NCI-H2081 treated with DMSO at 0.1 percent for 48 hours (cell line): ENCODE measurements at places on chromosomes 11 and 22.

DNA sequence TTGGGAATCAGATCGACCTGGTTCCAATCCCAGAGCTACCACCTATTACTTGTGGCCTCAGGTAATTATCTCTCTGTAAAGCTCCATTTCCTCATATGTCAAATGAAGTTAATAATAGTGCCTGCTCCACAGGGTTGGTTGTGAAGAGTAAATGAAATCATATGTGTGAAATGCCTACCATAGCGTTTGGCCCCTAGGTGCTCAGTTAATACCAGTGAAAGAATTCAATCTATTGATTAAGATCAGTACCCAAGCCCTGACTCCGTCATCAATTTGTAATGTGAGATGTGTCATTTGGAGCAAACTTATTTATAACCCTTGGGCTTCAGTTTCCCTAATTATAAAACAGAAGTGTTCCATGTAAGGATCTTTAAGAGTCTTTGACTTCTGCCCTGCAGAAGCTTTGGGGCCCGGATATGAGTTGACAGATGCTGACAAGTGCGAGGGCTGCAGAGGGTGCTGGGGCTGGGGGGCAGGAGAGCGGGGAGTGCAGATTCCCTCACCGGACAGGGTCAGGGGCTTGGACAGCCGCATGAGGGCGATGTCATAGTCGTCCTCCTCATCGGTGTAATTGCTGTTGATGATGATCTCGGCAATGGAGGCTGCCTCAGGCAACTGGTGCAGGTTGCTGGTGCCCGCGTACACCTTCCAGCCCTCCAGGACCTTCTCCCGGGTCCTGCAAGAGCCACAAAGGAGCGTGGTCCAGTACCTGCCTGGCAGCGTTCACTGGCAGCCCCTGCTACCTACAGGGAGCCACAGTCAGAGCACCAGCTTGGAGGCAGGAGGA is 20.9 kb downstream of the TMPRSS13 start:
- DNase-seq = no peak

DNA sequence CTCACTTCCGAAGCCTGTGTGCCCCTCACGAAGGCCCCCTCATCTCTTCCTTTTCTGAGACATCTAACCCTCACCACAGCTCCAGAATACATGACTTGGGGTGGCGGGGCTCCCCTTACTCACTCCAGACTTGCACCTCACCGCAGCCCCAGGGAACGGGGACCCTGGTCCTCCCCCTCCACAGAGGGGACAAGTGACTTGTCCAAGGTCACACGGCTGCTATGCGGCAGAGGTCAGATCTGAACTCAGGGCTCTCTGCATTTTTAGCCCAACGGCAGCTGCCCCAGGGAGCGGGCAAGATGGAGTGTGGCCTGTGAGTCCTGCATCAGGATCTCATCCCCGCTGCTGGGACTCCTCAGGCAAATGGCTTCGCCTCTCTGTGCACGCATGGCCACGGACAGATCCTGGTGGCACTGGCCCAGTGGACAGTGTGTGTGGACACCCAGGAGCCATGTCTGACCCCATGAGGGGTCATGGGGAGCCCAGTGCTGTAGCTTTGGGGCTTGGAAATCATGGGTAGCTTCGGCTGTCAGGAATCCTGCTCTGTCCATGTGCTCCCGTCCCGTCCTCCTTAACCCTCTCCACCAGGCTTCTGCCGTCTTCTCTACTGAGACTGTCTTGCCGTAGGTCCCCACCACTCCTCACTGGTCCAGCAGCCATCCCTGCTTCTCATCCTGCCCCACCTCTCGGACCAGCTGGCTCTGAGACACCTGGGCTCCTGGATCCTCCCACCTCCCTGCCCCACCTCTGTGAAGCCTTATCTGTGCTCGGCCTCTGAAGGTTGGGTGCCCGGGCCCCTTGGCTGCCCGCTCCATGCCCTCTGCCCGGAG is 48.0 kb upstream of the CARS1 start:
- no peak for DNase-seq

DNA sequence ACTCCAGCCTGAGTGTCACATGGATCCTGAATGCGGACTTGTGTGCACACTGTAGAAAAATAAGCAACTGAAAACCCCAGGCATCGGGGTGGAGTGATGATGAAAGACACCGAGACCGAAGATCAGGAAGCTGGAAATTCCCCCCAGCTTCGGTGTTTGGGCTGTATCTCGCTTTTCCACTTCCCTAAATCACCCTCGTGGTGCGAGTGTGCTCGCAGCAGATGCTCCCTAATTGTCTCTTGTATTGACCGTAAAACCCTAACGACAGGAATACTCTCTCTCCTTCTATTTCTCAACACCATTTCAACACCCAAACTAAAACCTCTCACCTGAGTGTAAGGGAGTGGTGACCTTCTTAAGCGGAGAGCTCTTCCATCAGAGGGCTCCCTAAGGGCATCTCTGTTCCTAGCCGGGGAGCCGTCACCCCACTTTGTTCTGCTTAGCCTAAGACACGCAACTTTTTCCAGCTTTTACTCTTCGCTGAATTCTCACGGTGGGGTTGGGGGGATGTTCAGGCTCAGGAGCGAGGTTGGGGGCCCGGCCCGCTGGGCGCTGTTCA is 635 bp upstream of the GRK3 start:
- no peak for DNase-seq

DNA sequence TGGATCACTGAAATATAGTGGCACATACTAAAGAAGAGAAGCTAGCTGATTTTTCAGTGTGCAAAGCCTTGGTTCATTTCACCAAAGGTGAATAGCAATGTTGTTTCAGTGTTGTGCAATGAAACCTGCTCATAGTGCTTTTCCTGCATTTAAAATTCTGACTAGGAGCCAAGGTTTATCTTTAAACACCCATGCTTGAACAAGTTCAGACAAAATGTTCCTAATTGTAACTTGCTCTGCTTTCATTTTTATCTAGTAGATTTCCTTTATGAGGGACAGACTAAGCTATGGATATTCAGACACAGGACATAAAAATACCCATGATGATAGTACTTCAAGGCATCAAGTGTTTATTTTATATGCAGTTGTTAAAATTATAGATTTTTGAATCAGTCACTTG is 47.7 kb downstream of the BBOX1 start:
- no peak for DNase-seq

- no peak for DNase-seq
Measured at GRCh38 chr11:27381238-27381666, 18.2 kb upstream of the CCDC34 start.

GRCh38 chr11:115764176-115764575 is 260.0 kb upstream of the CADM1 start:
- no peak for DNase-seq

DNA sequence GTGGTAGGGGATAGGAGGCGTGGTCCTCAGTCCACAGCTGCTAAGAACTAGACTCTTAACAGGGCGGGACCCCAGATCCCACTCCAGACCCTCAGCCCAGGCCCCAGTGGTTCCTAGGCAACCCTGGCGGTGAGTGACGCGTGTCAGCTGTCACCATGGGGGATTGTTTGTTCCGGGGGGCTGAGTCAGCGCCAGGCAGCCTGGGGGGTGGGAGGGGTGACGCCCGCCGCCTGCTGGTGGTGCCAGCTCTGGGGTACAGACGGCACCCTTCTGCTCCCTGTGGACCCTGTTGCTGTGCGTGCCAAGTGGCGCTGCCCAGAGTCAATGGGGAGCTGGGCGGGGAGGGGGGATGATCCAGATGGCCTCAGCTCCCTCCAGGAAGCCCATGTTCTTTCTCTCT is 2.5 kb downstream of the CNIH2 start:
- no peak for DNase-seq

- no peak for DNase-seq
Measured at GRCh38 chr11:94732617-94733281, 35.4 kb upstream of the AMOTL1 start.

GRCh38 chr22:38132136-38132535 is 21.7 kb upstream of the BAIAP2L2 start:
- no peak for DNase-seq

- DNase-seq = no peak
Measured at GRCh38 chr11:35584321-35584720, 33.9 kb upstream of the FJX1 start.

DNA sequence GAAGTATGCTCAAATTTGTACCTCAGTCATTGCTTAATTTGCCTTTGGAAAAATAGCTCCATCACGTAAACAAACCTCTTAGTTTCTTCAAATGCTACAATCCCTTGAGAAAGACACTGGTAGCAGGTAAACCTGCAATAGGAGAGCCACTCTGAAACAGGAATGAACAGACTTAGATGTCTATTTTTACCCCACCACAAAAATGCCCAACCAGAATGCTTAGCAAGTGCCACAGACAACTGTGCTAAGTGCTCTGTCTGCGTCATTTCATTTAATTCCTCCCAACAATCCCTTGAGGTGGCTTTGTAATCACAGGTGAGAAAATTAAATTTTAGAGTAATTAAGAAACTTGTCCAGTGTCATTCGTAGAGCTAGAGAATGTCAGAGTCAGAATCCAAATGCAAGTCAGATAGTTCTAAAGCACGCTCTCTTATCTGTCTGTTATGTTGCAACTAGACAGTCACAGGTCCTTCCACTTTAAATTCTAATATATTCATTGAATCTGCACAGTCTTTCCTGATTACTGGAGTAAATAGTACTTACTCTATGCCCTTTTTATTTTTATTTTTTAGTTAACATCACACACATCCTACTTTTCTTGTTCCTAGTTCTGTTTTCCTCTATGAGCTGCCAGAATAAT is 89.0 kb upstream of the GRIA4 start:
- no peak for DNase-seq

DNA sequence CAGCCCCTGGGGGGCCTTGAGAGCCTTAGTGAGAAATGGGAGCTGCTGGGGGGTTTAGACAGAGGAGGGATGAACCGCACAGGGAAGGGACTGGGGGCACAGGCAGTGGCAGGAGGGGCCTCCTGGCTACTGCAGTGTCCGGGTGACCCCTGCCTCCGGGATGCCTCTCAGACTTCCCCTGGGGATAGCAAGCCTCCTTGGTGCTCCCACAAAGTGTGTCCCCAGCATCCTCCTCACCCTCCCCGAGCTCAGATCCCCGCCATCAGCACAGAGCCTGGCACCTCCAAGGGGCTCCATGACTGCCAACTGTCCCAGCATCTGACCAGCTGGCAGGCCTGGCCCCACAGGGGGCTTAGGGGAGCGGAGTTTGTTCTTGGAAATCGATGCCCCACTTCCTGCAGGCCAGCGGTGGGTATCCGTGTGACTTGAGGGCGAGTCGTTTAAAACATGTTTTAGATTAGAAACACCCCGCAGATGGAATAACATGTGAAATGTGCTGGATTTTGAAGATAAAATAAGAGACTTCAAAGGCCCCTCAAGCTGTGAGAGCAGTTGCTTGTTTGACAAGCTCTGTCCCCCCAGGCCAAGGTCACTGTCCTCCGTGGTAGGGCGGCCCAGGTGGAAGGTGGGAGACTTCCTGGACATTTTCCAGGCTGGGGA is 13.5 kb upstream of the FLRT1 start:
- DNase-seq = no peak

DNA sequence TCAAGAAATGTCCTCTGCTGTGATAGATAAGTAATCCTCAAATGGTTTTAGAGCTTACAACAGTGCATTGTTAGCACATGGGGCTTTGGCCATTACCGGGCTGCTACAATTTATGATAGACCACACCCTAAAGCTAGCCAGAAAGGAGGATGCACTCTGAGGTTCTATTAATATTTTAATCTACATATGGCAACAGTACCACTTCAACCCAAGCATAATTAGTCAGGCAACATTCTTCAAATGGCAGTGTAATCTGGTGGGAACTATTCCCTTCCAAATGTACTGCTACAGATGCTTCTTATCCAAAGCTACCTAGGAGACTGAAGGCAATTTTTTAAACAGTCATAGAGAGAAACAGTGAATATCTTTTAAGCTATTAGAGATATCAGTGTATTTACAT is 697.6 kb downstream of the KCNA4 start:
- no peak for DNase-seq

DNA sequence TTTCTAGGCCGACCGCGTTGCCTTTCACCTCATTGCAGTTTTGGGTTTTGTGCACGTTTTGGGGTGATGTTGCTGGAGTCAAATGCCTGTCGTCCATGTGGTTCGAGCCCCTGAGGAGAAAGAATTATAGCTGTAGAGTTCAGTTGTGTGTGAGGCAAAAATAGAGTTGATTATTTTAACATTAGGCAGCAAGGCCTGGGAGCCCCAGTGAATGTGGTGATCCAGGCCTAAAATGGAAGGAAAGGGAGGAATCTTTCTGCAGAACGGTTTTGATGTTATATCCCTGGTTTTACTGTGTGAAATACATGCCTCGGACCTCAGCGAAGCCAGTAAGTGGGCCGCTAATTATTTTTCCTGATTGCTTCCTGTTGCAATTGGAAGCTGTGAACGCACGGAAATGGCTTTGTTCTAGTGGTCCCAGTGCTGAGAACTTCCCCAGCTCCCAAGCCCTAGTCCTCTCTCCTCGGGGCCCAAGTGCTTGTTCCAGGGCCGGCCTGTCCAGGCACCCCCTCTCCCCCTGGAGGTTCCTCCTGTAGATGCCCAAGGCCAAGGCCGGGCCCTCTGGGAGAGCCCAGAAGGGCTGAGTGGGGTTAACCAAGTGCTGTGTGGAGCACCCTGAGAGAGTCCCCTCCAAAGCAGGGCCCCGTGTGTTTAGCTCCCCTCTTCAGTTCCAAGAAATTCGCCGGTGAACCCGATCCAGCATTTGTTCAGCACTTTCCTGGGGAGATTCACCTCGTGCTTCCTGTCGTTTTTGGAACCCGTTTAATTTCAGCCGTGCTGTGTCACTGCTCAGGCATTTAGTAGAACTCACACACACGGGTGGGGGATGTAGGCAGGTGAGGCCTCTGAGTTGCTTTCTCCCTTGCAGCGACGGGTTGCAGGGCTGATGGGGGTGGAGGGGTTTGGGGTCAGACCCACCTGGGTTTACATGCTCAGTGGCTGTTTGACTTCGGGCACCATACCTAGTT is 2.1 kb downstream of the LRP5 start:
- no peak for DNase-seq

DNA sequence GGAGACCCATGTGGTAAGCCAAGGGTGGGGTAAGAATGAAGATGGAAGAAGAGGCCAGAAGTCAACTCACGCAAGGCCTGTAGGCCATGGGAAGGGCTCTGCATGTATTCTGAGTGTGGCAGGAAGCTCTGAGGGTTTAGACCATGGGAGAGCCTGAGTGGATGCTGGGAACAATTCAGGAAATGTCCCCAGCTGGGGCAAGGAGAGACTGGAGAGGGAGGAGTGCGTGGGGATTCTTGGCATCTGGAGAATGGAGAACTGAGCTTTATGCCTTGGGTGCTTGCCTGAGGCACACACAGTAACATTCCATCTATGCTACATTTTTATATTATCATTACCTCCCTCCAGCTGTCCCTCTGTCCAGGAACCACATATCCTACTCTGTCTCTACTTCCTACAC is 50.4 kb upstream of the CD82 start:
- DNase-seq = no peak
